ENCODE measurements at places on chromosomes 2 and 18. TPM values are rescaled to one million over a fixed set of nuclear protein-coding genes. Genes with fewer than 3 reads are reported as not detected.

The ANKRD12 gene
- polyA plus RNA-seq = 34.8 TPM

The CBLN2 gene
- not detected for polyA plus RNA-seq

The TLK1 gene
- 25.6 TPM for polyA plus RNA-seq

The ELOA2 gene
- not detected for polyA plus RNA-seq

The UGT1A7 gene
- not detected for polyA plus RNA-seq

The SCYGR4 gene
- not detected for polyA plus RNA-seq

- H3K4me1 ChIP-seq = no peaks in the 10 kb centered on the region
- H3K27ac ChIP-seq = no peak overlapping the region
- H3K27me3 ChIP-seq = no peaks in the 10 kb centered on the region
Observed at GRCh38 chr2:207073412-207073800, 92.3 kb downstream of the KLF7 start.

GRCh38 chr2:33605056-33605455 is 6.0 kb upstream of the FAM98A start:
- no peak overlapping the region for H3K4me3 ChIP-seq
- H3K27ac ChIP-seq = no peak overlapping the region
- H3K27me3 ChIP-seq = no peaks in the 10 kb centered on the region
- no peaks in the 10 kb centered on the region for H3K36me3 ChIP-seq
- H3K4me1 ChIP-seq = 0 out of 2 replicates have a peak, but pooled peaks cover 11% of the 10 kb centered on the region

DNA sequence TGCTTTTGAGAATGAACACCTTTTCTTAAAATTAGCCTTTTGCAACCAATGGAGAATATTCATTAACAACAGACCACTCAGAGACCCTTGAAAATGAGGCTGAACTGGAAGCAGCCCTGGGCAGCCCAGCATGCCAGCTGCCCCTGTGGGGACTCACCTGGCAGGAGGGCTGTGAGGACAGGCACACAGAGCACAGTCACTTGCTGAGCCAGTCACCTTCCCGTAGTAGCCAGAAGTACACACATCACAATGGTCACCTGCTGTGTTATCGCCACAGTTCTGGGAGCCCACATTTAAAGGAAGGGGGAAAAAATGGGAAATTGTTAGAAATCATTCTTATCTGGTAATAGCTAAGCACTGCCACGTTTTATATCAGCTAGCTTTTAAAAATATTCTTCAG is 115.5 kb downstream of the LAMA1 start:
- no peaks in the 10 kb centered on the region for H3K4me1 ChIP-seq
- no peak overlapping the region for H3K27ac ChIP-seq
- no peaks in the 10 kb centered on the region for H3K27me3 ChIP-seq
- DNase-seq = no peak
- H3K4me3 ChIP-seq = no peak overlapping the region

DNA sequence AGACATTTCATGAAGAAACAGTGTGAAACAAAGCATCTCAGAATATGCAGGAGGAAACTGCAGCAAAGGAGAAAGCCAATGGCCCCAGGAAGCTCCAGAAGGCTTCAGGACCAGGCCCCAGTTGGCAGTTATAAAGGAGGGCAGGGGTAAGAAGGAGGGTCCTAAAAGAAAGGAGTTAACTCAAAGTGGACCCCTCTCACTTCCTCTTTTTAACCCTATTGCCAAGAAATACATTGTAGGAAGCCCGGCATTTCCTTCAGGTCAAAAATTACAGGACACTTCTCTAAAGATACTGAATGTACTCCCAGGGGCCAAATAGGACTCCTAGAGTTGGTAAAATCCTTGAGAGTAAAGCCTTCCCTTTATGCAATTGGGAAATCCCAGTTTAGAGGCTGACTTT is 77.1 kb upstream of the TGFA start:
- H3K36me3 ChIP-seq = no peaks in the 10 kb centered on the region
- no peak for DNase-seq
- peaks cover 41% of the 10 kb centered on the region for H3K27me3 ChIP-seq
- no peak overlapping the region for H3K27ac ChIP-seq
- no peaks in the 10 kb centered on the region for H3K4me1 ChIP-seq

DNA sequence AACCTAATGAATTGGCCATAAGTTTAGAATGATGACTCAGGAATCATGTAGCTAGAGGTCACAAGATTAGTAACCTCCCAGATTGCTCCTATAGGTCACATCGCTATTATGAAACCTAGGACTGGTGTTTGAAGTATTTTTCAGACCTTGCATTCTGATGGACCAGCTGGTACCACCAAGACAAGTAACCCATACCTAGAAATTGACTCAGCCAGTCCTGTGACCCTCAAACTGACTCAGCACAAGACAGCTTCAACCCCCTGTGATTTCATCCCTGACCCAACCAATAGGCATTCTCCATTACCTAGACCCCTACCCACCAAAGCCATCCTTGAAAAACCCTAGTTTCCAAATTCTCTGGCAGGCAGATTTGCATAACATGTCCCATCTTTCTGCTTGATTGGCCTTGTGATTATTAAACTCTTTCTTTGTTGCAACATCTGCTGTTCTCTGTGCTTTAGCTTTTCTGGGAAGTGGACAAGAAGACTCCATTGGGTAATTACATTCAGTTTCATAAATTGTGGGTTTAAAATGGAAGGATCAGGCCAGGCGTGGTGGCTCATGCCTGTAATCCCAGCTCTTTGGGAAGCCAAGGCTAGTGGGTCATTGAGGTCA is 254.9 kb downstream of the IRS1 start:
- no peaks in the 10 kb centered on the region for H3K27me3 ChIP-seq
- no peak overlapping the region for H3K27ac ChIP-seq
- no peak for DNase-seq
- H3K4me1 ChIP-seq = no peaks in the 10 kb centered on the region

DNA sequence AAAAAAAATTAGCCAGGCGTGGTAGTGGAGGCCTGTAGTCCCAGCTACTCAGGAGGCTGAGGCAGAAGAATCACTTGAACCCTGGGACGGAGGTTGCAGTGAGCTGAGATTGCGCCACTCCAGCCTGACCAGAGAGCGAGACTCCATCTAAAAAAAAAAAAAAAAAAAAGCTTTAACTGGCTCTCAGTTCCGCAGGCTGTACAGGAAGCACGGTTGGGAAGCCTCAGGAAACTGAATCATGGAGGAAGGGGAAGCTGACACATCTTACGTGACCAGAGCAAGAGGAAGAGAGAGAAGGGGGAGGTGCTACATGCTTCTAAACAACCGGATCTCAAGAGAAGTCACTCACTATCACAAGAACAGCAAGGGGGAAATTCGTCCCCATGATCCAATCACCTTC is 505.6 kb upstream of the SLC8A1 start:
- peak; percentile 0 for DNase-seq
- no peaks in the 10 kb centered on the region for H3K36me3 ChIP-seq
- no peak overlapping the region for H3K27ac ChIP-seq
- H3K27me3 ChIP-seq = no peaks in the 10 kb centered on the region
- H3K4me3 ChIP-seq = no peak overlapping the region

DNA sequence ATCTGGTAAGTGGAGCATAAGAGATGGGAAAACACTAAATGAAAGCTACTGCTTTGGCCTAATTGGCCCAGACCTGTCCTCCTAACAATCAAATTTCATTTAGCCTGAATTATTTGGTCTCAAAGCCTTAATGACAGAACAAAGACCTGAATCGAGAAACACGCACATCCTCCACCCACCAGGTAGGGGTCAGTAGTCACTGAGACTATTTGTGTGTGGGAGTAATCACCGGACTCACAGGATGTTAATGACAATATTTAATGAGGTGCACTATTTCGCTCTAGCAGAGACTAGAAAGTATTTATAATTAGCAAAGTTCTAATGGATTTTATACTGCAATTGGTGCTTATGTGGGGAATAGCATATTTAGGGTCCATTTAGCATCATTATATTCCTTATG is 68.1 kb downstream of the RBM43 start:
- no peak for DNase-seq
- H3K27me3 ChIP-seq = no peaks in the 10 kb centered on the region
- H3K27ac ChIP-seq = no peak overlapping the region

DNA sequence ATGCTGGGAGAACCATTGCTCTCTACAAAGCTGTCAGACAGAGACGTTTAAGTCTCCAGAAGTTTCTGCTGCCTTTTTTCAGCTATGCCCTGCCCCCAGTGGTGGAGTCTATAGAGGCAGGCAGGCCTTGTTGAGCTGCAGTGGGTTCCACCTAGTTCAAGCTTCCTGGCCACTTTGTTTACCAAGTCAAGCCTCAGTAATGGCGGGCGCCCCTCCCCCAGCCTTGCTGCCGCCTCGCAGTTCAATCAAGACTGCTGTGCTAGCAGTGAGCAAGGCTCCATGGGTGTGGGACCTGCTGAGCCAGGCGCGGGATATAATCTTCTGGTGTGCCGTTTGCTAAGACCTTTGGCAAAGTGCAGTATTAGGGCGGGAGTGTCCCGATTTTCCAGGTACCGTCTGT is 52.7 kb upstream of the SCYGR2 start:
- H3K27ac ChIP-seq = no peak overlapping the region
- H3K4me1 ChIP-seq = no peaks in the 10 kb centered on the region
- no peak overlapping the region for H3K4me3 ChIP-seq
- peaks cover 43% of the 10 kb centered on the region for H3K36me3 ChIP-seq
- DNase-seq = no peak

GRCh38 chr2:6073191-6074088 is 381.3 kb downstream of the SOX11 start:
- no peak overlapping the region for H3K4me3 ChIP-seq
- no peaks in the 10 kb centered on the region for H3K36me3 ChIP-seq
- no peaks in the 10 kb centered on the region for H3K27me3 ChIP-seq
- DNase-seq = no peak
- H3K4me1 ChIP-seq = no peaks in the 10 kb centered on the region

GRCh38 chr2:36395866-36396265 is 40.3 kb downstream of the CRIM1 start:
- peaks cover 42% of the 10 kb centered on the region for H3K4me1 ChIP-seq
- peak overlapping the region; percentile 6 for H3K27ac ChIP-seq

GRCh38 chr18:49874238-49874637 is 60.9 kb upstream of the ACAA2 start:
- no peak for DNase-seq
- H3K36me3 ChIP-seq = no peaks in the 10 kb centered on the region
- H3K4me3 ChIP-seq = no peak overlapping the region
- no peak overlapping the region for H3K27ac ChIP-seq
- peaks cover 14% of the 10 kb centered on the region for H3K27me3 ChIP-seq

- no peaks in the 10 kb centered on the region for H3K27me3 ChIP-seq
- DNase-seq = peak; percentile 97
- peak overlapping the region; percentile 93 for H3K27ac ChIP-seq
Observed at GRCh38 chr2:20091305-20091991, 40.0 kb upstream of the LAPTM4A start.

DNA sequence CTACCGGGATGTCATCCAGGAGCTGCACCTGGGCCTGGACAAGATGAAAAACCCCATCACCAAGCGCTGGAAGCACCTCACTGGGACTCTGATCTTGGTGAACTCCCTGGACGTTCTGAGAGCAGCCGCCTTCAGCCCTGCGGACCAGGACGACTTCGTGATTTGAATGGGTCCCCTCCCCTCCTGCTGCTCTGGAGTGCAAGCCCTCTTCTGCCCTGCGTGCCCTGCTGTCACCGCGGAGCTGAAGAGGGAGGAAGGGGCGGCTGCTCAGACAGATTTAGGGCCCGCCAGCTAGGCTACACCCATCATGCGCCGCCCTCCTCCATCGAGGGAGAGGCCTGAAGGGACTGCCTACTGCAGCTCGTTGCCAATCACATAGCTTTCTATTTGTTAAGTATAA is 101.8 kb downstream of the SH3BP4 start:
- no peak overlapping the region for H3K27ac ChIP-seq
- no peak for DNase-seq
- peaks cover 44% of the 10 kb centered on the region for H3K36me3 ChIP-seq
- peaks cover 31% of the 10 kb centered on the region for H3K4me1 ChIP-seq
- H3K27me3 ChIP-seq = no peaks in the 10 kb centered on the region
